Left cardiac atrium (tissue), 4 donors: ENCODE measurements at places on chromosomes 4 and X. TPM values are rescaled to one million over a fixed set of nuclear protein-coding genes. Genes with fewer than 3 reads are reported as not detected.

DNA sequence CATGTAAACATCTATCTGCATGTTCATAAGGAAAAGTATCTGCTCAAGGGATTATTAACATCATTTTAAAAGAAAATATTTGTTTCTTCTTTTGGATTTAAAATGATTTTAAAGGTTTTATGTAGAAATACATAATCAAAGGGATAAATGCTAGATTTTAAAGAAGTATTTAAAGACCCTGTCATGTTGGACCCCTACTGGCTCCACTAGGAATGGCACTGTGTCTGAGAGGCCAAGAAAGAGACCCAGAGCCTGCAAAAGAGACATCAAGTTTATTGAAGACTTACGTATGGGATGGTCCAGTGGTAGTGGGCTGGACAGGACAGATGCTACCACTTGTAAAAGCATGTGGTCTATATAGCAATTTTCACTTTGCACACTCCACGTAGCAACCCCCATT is 78.7 kb upstream of the PCDH18 start:
- DNase-seq = no peak

SPANXB1 gene
- total RNA-seq = not detected

- DNase-seq = no peak
Measured at GRCh38 chrX:40570346-40571093, 10.2 kb upstream of the ATP6AP2 start.

DNA sequence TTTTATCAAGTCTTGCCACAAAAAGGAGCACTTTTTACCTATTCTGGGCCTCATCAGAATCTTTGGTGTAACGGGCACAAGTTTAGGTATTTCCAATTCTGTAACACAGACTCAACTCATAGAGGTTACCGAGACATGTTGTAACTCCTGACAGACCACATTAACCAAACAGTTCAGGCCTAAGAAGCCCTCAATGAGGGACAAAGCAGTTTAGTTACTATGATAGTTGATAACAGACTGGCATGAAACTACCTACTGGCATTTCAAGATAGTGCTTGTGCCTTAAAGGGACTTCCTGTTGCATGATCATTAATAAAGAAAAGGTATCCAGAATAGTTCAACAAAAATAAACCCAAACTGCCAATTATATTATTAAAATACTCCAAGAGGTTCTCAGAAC is 64.1 kb downstream of the HUWE1 start:
- DNase-seq = no peak

AMER1 gene
- total RNA-seq = 3.6 TPM

GRCh38 chr4:74038086-74038424 is 434 bp downstream of the CXCL3 start:
- DNase-seq = peak; percentile 28

DNA sequence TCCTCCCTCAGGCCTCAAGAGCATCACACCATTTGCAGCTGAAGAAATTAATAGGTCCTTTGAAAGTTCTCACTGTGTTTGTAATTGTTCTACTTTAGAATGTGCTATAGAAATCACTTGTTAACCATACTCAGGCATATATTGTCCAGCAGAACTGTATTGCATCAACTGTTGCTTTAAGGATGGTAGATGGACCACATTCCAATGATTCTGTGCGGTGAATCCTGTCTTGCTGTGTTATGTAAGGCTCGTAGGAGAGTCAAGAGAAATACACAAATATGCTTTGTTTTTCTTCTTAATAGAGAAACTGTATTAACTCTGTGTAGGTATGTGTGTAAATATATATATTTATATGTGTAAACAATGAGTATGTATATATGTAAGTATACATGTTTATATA is 6.3 kb upstream of the ADGRA3 start:
- DNase-seq = no peak

DNA sequence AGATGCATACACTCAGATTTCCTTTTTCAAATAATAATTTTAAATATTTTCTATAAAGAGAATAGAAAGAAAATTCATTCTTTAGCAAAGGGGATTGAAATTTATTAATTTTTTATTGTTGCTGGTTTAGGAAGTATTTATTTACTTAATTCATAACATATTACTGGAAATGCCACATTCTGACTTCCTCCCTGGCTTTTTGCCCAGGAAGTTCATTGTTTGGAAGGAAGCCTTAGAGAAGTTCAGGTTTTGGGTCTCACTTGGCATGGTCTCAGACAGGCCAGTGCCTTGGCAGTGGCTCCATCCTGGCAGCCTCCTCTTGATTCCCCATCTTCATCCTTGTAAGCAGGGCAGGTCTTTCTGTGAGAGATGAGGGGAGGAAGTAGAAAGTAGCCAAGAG is 50.5 kb downstream of the IL15 start:
- DNase-seq = no peak

STPG2 gene
- total RNA-seq = 0.24 TPM

SSX1 gene
- not detected for total RNA-seq

RHOH gene
- total RNA-seq = 0.68 TPM

GRCh38 chr4:4838936-4839810 is 20.3 kb upstream of the MSX1 start:
- DNase-seq = no peak

- peak; percentile 70 for DNase-seq
Measured at GRCh38 chr4:42339935-42340406, 57.3 kb upstream of the SHISA3 start.
